ENCODE measurements at places on chromosomes 1 and 21. TPM values are rescaled to one million over a fixed set of nuclear protein-coding genes. Genes with fewer than 3 reads are reported as not detected.

Gene FMO2
- under 0.01 TPM for total RNA-seq

Gene FLVCR1
- total RNA-seq = 6.9 TPM

Gene FAM163A
- total RNA-seq = not detected

Gene CNKSR1
- total RNA-seq = not detected

Gene AMPD1
- not detected for total RNA-seq

Gene KIAA1614
- total RNA-seq = 4.0 TPM

Data from vein endothelial cell (primary cell).